ENCODE measurements at places on chromosomes 11 and 22.

DNA sequence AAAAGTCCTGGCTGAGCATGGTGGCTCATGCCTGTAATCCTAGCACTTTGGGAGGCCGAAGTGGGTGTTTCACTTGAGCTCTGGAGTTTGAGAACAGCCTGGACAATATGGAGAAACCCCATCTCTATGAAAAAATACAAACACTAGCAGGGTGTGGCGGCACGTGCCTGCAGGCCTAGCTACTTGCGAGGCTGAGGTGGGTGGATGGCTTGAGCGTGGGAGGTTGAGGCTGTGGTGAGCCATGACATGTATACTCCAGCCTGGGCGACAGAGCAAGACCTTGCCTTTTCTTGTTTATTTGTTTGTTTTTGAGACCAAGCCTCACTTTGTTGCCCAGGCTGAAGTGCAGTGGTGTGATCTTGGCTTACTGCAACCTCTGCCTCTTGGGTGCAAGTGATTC, 8.1 kb upstream of the CRY2 start:
- no peak for DNase-seq

DNA sequence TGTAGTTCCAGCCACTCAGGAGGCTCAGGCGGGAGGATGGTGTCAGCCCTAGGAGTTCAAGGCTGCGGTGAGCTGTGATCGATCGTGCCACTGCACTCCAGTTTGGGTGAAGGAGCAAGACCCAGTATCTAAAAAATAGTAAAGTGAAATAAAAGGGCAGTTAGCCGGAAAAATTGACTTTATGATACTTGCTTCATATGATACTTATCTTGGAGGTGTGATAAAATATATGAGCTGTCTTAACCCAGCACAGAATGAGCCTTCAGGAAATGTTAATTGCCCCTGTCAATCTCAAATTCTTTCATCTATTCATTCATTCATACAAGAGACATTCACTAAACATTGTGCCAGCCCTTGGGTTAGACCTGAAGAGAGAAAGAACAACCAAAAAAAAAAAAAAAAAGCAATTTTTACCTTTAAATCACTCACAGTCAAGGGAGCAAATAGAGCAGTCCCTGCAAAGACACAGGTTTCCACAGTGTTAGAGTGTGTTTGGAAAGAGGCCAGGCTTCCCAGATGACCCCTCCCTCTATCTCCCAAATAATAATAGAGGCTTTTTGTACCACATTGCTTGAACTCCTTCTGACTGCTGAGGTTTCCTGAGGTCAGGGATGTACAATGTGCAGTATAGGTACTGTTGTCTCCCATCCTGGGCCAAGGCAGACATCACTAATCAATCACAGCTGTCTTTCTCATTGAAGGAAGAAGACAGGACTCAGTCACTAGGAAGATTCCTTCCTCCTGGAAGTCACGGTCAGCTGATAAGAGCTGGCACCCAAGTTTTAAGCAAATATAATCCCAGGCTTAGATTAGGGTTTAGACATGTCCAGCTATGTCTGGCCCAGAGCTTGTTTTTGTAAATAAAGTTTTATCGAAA, 454.6 kb downstream of the MIAT start:
- no peak for DNase-seq

DNA sequence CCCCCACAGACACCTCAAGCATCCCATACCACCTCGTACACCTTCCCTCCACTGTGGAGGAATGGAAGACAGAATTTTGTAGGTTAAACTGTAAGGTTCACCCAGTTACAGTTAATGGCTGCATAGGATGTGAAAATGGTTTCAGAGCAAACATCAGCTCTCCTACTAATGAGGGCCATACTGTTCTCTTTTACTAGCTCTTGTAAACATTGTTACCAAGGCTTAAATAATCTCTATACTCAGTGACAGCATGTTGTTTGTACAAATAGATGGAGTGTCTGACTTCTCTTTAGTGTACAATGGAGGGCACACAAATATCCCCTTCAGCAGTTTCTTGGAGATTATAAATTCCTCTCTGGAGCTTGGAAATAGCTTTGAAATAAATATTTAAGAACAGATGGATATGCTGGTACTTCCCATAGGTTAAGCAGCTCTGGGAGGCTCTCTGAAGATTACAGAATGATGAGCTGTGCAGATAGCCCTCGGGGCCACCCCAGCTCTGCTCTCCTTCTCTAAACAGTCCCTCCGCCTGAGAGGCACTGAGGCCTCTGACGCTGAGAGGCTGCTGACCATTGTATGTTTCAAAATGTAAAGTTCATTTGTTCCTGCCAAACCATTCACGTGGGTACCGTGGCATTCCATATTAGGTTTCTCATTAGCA, 25.7 kb downstream of the TTC12 start:
- DNase-seq, result no peak

DNA sequence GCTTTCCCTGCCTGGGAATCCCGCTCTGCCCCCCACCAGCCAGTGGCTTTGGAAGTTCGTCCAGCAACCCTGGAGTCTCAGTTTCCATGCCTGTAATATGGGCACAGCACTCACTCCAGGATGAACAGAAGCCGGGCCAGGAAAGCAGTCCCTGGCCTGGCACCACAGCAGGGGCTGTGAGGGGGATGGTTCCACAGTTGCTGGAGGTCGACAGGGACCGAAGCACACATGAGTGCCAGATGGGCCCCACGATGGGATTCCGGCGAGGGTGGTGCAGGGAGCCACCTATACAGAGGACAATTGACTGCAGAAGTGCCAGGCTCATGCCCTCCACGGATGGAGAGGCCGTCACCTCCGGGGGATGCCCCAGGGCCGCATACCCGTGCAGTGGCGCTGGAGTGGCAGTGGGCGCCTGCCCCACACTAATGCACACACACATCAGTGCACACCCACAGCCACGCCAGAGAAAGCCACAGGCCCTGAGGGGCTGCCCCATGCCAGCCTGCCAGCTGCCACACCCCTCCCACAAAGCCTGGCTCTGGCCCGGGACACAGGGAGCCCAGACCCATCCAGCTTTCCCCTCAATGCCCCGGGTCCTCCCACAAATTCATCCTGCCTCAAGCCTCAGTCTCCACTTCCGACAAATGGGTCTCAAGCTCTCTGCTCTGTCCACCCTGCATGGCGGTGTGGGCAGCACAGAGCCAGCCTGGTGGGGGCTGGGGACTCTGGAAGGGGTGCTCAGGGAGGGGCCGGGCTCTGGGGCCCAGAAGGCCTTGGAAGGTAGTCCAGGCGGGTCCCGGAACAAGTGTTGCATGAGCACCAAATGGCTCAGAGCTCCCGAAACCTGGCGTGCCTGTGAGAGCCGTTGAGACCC, 9.7 kb downstream of the ASCL2 start:
- peak; percentile 16 for DNase-seq

DNA sequence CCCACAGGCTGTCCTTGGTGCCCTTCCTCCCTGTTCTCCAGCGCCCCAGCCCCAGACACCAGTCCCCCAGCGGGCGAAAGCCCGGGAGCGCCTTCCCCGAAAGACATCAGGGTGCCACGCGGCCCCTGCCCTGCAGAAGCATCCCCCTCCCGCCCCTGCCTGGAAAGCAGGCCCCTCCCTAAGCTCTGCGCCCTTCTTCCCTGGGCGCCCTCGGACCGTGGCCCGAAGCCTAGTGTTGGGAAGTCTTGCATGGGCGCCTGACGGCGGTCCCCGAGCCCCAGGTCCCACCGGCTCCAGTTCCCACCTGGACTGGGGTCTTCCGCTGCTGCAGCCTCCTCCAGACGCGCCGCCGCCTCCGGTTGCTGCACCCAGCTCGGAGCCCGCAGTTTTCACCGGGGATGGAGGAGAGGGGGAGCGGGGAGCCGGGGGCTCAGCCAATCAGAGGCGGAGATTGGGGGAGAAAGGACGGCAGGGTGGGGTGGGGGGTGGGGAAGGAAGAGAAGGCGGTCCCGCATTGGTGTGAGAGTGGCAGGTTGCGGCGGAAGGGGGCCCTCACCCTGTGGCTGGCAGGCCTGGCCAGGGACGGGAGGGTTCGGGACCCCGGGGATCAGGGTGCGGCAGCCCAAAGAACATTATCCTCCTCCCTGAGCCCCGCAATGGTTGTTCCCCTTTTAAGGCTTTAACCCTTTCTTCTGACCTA, at the start of gene THY1:
Gene THY1 (minus strand): TSS at position 364 of the 700 bp plus-strand sequence. CDS start 2,267 bp downstream, outside the sequence.
- DNase-seq, result peak; percentile 24

DNA sequence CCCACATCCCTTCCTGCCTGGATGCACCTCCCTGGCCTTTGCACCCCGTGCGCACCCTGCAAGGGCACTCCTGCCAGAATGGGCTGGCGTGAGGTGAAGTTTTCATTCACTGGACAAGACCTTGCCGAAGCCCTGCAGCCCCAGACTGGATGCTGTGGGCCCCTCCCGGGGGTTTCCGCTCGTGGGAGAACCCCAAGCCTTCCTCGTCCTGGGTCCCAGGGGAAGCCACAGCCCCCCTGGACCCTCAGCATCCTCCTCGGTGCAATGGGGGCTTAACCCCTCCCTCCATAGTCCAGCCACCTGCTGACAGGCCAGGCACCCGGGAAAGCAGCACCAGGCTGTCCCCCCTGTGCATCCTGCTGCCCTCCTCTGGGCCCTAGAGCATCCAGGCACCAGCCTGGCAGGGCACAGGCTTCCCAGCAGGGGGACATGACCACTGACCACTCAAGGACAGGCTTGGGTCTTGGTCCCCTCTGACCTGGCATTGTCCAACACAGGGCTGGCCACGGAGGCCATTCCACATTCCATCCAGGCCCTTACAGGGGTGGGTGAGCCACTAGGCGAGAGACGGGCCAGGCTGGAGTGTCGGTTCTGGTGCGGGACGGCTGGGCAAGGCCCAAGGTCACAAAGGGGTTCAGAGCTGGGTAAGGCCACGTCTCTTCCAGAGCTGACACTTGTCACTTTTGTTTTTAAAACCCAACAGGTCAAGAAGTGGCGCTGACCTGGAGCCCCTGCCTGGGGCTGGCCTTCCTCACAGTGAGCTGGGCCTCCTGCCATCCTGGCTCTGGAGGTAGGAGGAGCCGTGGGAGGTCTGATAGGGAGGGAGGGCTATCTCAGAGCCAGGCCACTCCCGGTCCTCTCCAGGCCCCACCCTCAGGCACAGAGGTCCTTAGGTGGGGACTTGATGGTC, 41.5 kb upstream of the PPARA start:
- peak; percentile 73 for DNase-seq

DNA sequence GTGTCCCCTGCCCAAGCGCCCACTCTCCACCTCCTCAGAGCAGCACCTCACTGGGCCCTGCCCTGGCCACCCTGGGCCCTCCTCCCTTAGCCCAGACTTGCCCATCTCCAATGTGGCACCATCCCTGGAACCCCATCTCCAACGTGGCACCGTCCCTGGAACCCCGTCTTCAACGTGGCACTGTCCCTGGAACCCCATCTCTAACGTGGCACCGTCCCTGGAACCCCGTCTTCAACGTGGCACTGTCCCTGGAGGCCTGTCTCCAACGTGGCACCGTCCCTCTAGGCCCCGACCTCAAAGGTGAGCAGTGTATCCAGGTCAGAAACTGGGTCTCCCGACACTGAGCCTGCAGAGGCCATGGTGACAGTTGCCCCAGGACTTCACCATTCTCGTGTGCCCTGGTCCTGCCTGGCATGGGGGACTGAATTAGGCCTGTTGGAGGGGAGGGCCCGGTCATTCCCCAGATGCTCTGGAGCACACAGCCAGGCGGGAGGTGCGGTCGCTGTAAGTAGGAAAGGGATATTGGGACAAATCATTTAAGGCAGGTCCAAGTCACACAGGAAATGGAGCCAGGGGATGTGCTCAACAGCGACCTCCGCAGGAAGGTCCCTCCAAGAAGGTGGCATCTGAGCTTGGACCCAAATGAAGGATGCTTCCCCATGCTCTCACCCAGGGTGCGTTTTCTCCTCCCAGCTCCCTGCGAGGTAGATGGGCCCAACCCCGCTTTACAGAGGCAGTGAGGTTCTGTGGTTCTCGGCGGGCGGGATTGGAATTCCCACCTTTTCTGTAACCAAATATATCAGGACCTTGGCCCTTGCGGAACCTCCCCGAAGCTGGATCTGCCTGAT, 2.4 kb upstream of the CTSD start:
- no peak for DNase-seq

GRCh38 chr11:62778441-62778840, 7.2 kb downstream of the TAF6L start:
- no peak for DNase-seq

- DNase-seq, result no peak
Measured at GRCh38 chr22:30874431-30875370, 93.9 kb downstream of the MORC2 start.

Measured in left cardiac atrium (tissue), 4 donors.